ENCODE measurements at places on chromosomes 3 and 15.

GRCh38 chr3:103499132-103499900 is 1064.5 kb downstream of the ZPLD1 start:
- DNase-seq, result no peak

DNA sequence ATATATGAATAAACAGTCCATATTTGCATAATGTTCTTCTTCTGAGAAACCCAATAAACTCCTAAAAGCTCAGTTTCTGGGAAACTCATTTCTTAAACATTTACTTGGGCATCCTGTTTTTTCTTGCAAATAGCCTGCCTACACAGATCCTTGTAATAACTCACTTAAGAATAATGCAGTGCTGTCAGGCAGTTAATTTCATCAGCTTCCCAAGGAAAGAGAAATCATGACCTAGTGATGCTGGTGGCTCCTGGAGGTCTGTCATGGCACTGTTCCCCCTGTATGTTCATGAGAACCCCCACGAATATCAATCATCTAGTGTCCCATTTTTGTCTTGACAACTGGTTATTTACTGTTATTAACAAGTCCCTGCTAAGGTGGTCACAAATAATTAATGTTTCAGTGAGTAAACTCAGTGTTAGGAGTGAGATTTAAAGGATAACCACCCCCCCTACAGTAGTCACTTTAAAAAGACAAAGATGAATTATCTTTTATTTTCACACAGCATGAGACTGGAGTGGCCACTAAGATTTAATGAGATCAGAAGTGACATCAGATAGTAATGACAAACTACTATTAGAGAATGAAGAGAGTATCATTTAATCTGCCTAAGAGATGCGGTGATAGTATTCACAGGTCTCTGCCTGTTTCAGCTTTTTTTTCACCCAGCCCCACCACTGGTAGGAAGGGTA is 279.5 kb upstream of the NECTIN3 start:
- no peak for DNase-seq

DNA sequence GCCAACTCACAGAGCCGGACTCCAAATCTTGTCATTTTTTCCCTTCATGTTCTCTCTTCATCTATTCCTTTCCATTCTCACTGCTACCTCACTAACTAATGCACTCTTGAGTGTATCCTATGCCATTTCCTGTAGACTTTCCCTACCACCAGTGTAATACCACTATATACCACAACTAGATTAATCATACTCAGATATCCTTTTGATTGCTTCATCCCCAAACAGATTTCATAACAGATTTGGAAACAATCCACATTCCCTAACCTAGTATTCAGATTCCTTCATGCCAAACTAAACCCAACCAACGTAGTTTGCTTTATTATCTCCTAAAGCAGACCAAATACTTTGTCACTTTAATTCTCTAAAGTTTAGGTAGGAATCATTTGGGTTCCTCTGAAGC is 2.6 kb upstream of the PLOD2 start:
- no peak for DNase-seq

DNA sequence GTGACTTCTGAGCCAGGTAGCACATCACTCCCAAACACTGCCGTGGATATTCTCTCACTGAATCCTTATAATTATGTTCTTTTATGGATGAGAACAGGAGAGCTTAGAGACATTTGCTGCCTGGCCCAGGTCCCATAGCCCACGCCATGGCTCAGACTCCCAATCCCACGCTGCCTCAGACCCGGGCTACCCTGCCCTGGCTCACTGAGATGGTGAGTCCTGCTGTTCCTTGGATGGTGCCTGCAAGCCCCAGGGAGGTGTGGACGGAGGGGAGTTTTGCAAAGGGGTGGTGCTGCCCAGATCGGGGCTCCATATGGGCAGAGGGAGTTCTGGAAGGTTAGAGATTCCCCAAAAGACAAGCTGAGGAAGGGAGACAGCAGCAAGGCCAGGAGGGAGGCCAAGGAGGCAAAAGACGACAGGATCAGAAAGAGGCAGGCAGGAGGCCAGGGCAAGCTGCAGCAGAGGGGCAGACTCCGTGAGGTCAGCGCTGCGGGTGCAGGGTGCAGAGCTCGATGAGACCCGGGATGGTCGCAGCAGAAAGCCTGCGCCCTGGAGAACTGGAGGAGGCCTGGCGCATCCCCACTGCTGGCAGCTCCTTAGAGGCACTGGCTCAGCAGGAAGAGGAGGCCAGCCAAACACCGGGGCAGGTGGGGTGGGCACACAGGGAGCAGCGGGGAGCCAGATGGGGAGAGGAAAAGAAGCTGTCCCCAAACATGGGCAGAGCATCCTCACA is 95.7 kb upstream of the ALDH1A3 start:
- DNase-seq, result no peak

- DNase-seq, result no peak
Observed at GRCh38 chr3:123716411-123716810, 131.6 kb upstream of the HACD2 start.

Measured in inflammatory macrophage (primary cell).